ENCODE measurements at places on chromosomes 13 and 19. TPM values are rescaled to one million over a fixed set of nuclear protein-coding genes. Genes with fewer than 3 reads are reported as not detected.

The ACER1 gene
- polyA plus RNA-seq = not detected

The PRTN3 gene
- polyA plus RNA-seq = not detected

The JSRP1 gene
- not detected for polyA plus RNA-seq

The COL5A3 gene
- 3.0 TPM for polyA plus RNA-seq

The OSCAR gene
- 0.93 TPM for polyA plus RNA-seq

The NCAN gene
- under 0.01 TPM for polyA plus RNA-seq

The AP1M1 gene
- 20.4 TPM for polyA plus RNA-seq

The CALR3 gene
- polyA plus RNA-seq = not detected

The NDUFA13 gene
- polyA plus RNA-seq = 239 TPM

The IGFL1 gene
- polyA plus RNA-seq = not detected

The CATSPERD gene
- polyA plus RNA-seq = not detected

The TUBA3C gene
- polyA plus RNA-seq = not detected

The IGFL4 gene
- polyA plus RNA-seq = not detected

The RASGRP4 gene
- polyA plus RNA-seq = 0.90 TPM

The DMWD gene
- polyA plus RNA-seq = 13.2 TPM

The ZSCAN4 gene
- polyA plus RNA-seq = not detected

The ONECUT3 gene
- polyA plus RNA-seq = not detected

The ZNF577 gene
- 9.6 TPM for polyA plus RNA-seq

The RUVBL2 gene
- 36.6 TPM for polyA plus RNA-seq

The PSPN gene
- 1.7 TPM for polyA plus RNA-seq

The CGB8 gene
- polyA plus RNA-seq = not detected

The OR10H1 gene
- not detected for polyA plus RNA-seq

The RAB11B gene
- 82.9 TPM for polyA plus RNA-seq

The CEACAM20 gene
- not detected for polyA plus RNA-seq

The FCER2 gene
- 0.46 TPM for polyA plus RNA-seq

The SYT5 gene
- 1.6 TPM for polyA plus RNA-seq

The SLC10A2 gene
- polyA plus RNA-seq = not detected

The SF3A2 gene
- 61.3 TPM for polyA plus RNA-seq

The SIGLEC8 gene
- 1.9 TPM for polyA plus RNA-seq
